Activated CD4-positive, alpha-beta T cell treated with anti-CD3 and anti-CD28 coated beads, Interleukin-2, amount 50 U/mL, for 24 hours (primary cell): ENCODE measurements at places on chromosomes 2 and 18.

- no peak for DNase-seq
Observed at GRCh38 chr2:119982506-119982905, 30.4 kb upstream of the EPB41L5 start.

DNA sequence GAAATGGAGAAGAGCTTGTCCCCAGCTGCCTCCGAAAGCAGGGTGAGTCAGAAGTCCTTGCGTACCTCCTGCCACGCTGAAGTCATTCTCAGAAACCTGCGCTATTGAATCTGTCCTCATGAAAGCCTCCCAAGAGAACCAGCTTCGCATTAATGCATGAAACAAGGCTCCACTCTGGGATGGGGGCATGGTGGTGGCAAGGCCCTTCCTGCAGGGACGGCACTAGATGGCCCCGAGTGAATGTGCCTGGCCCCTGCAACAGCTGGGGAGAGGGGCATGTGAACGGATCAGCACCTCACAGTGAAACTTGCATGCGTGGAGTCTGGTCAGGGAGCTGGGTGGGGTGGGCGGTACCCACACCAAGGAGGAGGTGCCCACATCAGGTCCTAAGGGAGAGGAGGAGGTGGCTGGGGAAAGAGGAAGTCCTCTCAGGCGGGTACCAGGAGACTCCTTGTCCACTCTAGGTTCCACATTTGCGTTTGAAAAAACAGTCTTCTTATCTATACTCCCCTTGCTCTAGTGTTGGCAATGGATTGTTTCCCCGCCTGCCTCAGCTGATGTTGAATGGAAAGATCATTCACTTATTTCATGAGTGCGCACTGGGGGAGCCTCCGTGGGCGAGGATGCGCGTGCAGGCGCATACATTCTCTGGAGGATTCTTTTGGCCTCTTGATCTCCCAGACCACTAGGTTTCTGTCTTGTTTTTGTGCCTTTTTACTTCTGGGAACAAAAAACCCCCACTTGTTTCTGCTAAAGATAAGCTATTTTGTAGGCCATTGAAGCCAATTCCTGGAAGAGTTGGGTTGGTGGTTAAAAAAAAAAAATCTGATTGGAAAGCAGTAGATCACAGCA, 104.7 kb downstream of the KLHL29 start:
- DNase-seq: no peak

DNA sequence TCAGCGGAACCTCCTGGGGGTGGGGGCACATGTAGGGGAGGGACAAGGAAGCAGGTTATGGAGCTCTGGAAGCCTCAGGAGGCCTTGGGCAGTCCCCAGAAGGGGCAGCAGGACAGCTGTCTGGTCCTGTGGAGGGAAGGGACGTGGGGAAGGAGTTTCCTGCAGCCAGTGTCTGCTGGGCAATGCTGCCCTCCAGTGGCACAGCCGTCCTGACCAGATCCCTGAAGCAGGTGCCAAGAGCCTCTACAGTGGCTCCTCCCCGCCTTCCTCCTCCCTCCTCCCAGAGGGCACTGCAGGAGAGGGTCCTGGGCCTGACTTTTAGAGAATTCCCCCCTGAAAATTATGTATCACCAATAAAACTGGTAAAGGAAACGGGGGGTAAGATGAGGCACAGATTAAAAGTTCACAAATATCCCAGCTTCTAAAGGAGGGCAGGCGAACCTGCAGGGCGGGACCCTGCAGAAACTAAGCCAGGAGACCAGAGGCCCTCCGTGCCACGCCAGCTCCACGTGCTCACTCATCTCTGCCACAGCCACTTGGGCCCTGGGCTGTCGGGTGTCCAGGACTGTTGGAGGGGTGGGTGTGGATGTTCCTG, 258.5 kb downstream of the TWIST2 start:
- DNase-seq: no peak

DNA sequence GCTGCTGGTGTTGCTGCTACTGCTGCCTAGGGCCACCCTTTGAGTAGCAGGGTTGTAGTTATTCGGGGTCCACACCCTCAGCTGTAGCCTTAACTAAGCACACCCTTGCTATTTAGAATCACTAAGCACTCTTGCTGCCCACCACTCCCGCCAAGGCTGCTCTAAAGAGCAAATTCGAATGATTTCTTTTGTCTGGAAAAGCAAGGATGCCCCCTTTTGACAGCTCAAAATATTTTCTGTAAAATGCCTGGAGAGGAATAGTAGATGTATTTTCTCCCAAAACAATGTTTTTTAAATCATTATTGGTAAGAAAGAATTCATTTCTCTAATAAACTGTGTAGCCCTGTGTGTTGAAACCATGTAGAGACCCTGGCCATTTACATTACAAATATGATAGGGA, 80.8 kb upstream of the PAPOLG start:
- no peak for DNase-seq

DNA sequence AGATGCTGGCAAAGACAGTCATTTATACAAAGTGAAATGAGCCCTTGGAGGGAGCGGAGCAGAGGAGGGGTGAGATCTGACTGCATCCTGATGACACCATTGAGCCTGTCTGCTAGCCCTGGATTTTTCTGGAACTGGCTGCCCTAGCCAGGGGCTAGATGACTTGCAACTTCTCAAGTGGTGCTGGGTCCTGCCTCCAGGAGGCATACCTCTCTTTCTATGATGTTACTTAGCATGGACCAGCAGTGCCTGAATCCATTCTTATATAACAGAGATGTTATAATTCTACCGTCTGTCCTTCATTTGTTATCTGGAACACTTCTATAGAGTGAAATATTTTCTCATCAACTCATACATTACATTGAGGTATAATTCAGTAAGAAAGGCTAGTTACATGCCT, 8.5 kb upstream of the TWIST2 start:
- no peak for DNase-seq

- no peak for DNase-seq
Observed at GRCh38 chr2:226953206-226953605, 117.4 kb downstream of the RHBDD1 start.

DNA sequence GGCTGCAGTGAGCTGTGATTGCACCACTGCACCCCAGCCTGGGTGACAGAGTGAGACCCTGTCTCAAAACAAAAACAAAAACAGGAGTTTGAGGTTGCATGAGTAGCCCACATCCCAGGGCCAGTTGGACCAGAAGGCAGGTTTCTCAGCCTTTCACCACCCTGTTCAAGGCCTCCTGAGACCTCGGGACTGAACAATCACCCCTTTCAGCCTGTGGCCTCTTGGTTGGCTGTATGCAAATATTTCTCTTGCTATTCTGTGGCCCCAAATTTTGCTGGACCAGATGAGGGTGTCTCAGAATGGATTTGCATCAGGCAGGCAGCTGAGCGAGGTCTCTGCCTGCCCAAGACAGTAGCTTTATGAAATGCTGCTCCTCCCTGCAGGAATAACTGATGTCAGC, 56.9 kb downstream of the DPYSL5 start:
- no peak for DNase-seq
